ENCODE measurements at places on chromosomes 11 and 22.

DNA sequence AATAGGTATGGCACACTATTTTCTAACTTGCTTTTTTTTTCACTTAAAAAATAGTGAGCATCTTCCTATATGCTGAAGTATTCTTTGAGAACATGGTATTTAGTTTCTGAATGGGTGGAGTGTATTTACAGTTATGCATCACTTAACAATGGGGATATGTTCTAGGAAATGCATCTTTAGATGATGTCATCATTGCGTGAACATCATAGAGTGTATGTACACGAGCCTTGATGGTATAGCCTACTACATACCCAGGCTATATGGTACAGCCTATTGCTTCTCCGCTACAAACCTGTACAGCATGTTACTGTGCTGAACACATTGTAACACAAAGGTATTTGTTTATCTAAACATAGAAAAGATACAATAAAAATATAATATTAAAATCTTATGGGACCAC lies 124.3 kb upstream of the ASPHD2 start:
- DNase-seq, result no peak

DNA sequence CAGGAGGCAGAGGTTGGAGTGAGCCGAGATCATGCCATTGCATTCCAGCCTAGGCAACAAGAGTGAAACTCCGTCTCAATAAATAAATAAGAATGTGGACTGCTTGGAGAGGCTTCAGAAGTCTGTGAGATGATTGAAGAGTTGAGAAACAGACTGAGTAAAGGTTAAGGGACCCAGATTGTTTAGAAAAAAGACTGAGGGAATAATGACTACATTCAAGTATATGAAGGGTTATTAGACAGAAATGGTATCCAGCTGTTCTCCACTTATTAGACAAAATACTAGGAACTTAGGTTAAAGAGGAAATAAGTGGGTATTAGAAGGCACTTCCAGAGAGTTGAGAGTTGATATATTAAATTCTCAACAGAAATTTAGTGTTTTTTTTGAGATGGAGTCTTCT lies 10.5 kb upstream of the YAP1 start:
- DNase-seq, result no peak

- no peak for DNase-seq
Measured at GRCh38 chr11:77051511-77051910, 15.3 kb upstream of the CAPN5 start.

GRCh38 chr11:46895821-46896220 lies 22.5 kb downstream of the LRP4 start:
- DNase-seq, result no peak

- no peak for DNase-seq
Measured at GRCh38 chr11:1455032-1455762, 31.4 kb downstream of the MOB2 start.

- DNase-seq, result no peak
Measured at GRCh38 chr11:12445001-12445400, 67.6 kb downstream of the PARVA start.

- DNase-seq, result no peak
Measured at GRCh38 chr11:18726040-18726439, at the start of gene IGSF22. IGSF22 (minus strand) TSS chr11:18726188; CDS start chr11:18724236, 1,952 bp downstream.

GRCh38 chr22:32887324-32887980 lies 85.9 kb downstream of the TIMP3 start:
- DNase-seq, result no peak

- DNase-seq, result no peak
Measured at GRCh38 chr11:106077609-106078455, at the start of gene AASDHPPT. AASDHPPT (plus strand) TSS chr11:106077662; CDS start chr11:106077711, 49 bp downstream.

GRCh38 chr11:96213500-96213899 lies 129.5 kb downstream of the MAML2 start:
- no peak for DNase-seq

DNA sequence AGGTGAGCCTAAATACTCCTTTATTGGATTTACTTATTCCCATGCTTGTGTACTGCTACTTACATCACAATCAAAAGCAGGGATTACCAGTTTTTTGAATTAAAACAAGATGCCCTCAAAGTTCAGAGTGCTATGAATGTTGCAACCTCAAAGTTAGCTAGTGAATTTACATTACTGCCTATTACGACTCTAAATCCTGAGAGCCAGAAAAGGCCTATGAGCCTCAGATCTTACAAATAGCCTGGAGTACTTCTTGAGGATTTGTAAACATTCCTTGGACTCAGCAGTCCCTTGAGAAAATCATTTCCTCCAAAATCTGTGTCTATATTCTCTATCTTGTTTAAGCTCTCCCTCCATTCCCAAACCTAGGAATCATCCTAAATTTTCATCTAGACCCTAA lies 25.5 kb downstream of the CHORDC1 start:
- DNase-seq, result no peak

GRCh38 chr22:49922926-49923325 lies 4.5 kb downstream of the CRELD2 start:
- DNase-seq, result no peak

GRCh38 chr11:72864702-72865655 lies 50.8 kb downstream of the ATG16L2 start:
- no peak for DNase-seq

- no peak for DNase-seq
Measured at GRCh38 chr11:71145368-71145767, 107.0 kb downstream of the SHANK2 start.

DNA sequence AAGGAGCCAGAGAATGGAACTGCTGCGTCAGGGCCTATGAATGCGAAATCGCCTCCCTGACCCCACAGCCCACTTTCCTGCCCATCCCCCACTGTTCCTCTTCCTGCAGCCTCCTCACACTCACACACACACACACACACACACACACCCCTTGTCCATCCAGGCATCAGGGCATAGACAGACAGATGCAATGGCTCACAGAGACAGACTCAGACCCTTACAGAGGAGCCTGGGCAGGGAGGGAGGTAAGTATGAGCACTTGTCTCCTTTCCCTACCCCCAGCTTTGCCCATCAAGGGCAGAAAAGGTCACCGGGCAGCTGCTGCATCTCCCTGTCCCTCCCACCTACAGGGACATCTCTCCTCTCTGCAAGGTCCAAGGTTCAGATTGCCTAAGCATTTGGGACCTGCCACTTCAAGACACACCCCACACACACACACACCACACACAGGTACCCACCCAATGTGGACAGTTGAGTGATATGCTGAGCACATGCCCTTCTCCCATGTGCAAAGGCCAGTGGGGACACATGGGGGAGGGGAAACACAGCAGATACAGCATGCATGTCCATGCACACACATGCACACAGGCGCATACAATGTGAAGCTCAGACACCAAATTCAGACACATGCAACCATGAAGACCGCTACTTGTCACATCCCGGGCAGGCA lies 2.0 kb upstream of the NRXN2 start:
- DNase-seq, result no peak

Measured in activated T-helper 1 cell treated with Interleukin-2 at 50 U/mL for 16 hours (primary cell).